ENCODE measurements at places on chromosomes 5 and 9.

DNA sequence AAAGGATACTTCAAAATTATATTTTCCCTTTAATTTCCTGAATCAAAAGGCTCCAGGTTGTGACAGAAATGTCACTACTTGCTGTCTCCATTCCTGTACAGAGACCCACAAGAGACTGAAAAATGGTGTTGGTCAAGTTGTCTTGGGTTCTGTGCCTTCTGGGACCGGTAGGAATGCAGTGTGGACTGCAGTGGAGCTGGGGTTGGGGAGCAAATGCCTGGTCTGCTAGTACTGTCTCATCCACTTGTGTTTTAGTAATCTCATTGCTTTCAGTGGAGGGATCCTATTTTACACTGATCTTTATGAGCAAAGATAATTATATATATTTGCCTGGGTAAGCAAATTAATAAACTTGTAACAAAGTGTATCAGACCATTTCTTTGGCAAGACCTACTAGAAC, 24.2 kb upstream of the CATSPER3 start:
- DNase-seq = no peak

GRCh38 chr5:32170303-32171151, 3.6 kb downstream of the GOLPH3 start:
- DNase-seq = no peak

DNA sequence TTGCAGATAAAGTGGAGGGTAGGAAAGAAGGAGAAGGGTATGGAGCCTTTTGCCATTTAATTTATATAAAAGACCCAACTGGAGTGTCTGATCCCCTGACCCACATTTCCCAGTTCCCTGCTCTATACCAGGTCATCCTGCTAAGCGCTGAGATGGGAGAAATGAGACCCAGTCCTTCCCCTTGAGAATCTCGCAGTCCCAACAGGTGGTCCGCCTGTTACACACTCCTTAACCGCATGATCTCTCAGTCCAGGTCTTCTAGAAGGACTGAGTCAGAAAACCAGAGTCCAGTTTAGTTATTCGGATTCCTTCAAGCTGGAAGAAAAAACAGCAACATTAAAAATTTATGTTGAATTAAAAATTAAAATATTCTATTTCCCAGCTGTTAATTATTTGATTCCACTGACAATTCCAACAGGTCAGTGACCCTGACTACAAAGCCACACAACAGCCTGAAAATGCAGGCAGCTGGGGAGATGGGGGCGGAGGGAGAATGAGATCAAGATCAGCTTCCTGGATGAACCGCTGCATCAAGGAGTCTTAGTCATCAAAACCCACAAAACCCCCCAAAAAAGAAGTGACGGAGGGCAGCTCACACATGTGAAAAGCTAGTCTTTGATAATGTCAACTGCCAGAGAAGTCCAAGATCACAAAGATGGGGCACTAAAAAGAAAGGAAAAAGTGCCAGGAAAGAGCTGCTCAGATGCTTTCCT, 44.0 kb downstream of the GGTA1 start:
- DNase-seq = no peak

- DNase-seq = no peak
Observed at GRCh38 chr5:83222906-83223305, 145.6 kb downstream of the XRCC4 start.

GRCh38 chr9:132443951-132444607, 34.1 kb downstream of the CFAP77 start:
- no peak for DNase-seq

Measured in renal cortex interstitium (tissue), 15 donors.